Right renal pelvis (tissue), 4 donors: ENCODE measurements at places on chromosomes 6 and 20. TPM values are rescaled to one million over a fixed set of nuclear protein-coding genes. Genes with fewer than 3 reads are reported as not detected.

GRCh38 chr6:145882121-145882531, 67.5 kb upstream of the FBXO30 start:
- no peak for DNase-seq

DNA sequence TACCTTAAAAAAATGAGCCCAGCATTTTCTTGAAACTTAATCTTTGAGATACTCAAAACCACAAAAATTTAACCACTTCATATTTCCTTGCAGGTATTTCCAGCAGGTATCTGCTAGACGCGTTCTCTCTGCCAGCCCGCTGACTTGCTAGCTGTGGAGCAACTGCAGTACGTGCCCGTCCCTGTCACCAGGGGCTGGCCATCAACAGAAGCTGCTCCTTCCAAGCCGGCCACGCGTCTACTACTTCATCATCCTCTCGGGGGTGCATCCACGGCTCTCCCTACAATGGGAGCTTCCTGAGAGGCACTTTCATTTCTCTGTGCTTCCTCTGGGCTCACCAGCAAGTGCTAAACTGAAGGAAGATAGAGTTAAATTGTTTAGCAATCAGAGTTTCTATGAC, 132.4 kb downstream of the DTNBP1 start:
- no peak for DNase-seq

GRCh38 chr20:4689220-4689619, 32.5 kb upstream of the PRND start:
- DNase-seq, result no peak

ZFP64 gene
- 20.3 TPM for polyA plus RNA-seq

DNA sequence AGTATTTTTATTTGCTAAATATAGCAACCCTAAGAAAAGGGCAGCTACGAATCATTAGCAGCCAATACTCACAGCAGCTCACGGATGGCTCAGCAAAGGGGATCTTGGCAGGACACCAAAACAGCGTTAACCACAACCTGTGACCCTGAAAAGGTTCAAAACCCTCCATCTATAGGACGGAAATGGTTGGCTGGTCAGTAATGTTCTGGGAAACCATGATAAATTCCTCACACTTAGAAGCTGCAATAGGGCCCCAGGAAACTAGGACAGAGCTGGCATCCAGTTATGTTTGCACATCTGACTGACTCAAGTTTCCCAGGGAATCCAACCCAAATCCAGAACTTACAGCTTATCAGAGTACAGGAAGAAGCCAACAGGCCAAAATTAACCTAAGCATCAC, 30.9 kb upstream of the PTPRT start:
- DNase-seq, result no peak

GRCh38 chr20:9025643-9026042, 43.2 kb upstream of the PLCB4 start:
- DNase-seq, result no peak

GRCh38 chr6:42028234-42029061, 21.9 kb upstream of the TAF8 start:
- no peak for DNase-seq

CST4 gene
- not detected for polyA plus RNA-seq

- no peak for DNase-seq
These were observed 28.4 kb downstream of the VSTM2L start for GRCh38 chr20:37931153-37931922.

LY6G6D gene
- 0.82 TPM for polyA plus RNA-seq

DNA sequence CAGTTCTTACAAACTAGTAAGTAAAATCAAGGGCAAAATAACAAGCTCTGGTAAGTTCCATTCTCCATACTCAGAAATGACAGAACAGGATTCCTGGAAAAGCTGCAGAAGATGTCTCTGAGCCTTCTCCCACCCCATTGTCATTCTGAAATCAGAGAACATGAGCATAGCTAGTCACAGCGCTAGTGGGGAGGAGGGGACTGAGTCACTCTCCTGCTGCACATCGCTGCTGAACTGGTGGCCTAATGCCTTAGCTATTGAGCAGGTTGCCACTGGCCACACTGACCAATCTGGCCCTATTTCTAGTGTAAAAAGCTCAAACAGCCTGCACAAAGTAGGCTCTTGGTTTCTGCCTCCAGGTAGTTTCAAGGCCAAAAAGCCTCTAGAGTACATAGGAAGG, 26.1 kb upstream of the RIPPLY2 start:
- no peak for DNase-seq

DNA sequence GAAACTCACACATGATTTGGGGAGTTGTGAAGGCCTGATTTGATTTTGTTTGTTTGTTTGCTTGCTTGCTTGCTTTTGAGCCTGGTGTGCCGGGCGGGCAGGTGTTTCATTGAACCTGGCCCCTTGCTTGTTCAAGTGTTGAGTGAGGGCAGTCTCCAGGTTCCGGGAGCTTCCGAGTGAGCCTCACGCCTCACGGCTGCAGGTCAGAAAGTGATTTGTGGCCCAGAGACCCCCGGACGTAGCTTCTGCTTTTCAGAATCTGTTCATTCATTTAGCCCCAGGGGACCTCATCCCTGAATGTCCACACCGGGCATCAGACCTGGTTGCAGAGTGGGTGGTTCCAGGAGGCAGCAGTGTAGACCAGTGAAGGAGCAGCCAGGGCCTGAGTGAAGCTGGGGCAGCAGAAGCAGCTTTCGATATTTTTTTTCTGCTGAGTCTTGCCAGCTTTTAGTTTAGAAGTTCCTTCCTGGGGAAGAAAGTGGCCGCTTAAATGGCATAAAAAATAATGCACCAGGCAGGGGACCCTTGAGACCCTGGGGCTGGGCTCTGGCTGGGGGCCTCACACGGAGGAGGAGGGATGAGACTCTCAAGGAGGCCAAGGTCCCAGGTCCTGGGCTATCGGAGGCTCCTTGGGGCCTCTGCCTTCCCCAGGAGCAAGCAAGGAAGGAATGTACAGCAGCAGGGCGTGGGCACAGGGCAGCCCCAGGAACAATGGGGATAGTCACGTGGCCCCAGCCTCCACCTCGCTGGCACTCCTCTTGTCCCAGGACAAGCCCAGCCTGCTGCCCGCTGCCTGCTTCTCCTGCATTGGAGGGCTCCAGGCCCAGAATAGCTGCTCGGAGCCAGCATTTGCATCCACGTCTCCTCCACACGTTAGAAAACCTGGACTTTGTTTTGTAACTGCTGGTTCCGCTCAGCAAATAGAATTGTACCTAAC, 89.2 kb upstream of the BHLHE23 start:
- no peak for DNase-seq

GRCh38 chr6:4858194-4859015, 82.2 kb downstream of the CDYL start:
- no peak for DNase-seq

THBS2 gene
- polyA plus RNA-seq, result 21.8 TPM

LY86 gene
- polyA plus RNA-seq, result 1.2 TPM

GRCh38 chr6:104728448-104728847, 131.3 kb downstream of the HACE1 start:
- no peak for DNase-seq

DNA sequence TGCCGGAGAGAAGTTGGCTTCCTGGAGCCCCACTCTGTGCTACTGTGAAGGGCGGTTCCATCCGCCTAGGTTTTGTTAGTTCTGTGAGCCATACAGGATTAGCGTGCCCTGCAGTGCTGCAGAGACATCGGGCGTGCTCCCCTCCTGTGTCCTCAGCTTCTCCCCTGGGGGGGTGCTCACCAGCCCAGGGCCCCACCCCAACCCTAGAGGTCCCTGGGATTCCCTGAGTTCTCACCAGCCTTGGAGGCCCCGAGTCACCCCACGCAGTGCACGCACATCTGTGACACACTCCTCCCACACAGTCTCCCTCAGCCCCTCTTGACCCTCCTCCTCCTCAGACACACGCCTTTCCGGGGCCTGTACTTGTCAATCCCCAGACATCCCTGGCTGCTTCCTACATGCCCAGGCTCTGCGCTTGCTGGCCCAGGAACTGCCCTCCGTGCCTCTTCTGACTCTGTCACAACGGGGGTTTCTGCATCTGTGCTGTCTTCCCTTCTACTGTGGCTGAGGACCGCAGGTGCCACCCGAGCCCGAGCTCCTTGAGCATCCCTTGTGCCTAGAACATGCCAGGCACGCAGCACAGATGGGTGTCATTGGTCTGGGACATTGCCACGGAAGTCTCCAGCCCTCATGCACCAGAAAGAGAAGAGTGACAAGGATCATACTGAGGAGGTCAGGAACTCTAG, 123.2 kb upstream of the RPS6KA2 start:
- no peak for DNase-seq

DNA sequence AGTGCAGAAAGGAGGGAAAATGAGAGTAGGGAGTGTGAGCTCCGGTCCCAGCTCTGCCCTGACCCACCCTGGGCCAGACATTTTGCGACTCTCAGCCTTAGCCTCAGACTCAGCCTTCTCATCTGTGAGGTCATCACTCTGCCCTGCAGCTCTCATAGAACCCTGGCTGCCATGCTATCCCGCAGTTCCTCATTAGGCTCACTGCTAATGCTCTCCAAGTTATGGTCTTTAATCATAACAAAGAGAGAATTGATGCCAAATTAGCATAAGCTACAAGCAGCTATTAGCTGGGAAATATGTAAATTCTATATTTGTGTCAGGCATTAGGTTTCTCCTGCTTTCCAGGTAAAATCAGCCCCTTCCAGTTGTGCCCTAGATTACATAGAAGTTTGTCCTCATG, 46.5 kb upstream of the MLN start:
- DNase-seq, result no peak

ADTRP gene
- polyA plus RNA-seq, result 2.9 TPM

DNA sequence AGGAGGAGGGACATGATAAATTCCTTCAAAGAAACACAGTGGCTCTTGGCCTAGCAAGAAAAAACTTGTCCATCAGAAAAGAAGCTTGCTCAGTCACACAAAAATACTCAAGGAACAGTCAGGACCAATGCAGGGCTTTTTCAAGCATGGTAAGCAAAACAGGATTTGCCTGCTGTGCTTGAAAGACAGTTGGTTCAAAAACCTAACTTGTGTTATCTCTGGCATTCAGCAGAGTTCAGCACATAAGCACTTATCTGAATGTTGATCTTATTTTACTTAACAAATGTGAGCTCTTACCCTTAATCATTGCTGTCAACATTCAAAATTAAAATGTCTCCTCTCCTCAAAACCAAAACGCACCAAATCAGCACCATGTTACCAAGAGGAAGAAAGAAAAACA, 38.3 kb downstream of the ATG5 start:
- DNase-seq, result no peak

GRCh38 chr6:7285416-7285815, 27.6 kb downstream of the SSR1 start:
- no peak for DNase-seq

BIRC7 gene
- polyA plus RNA-seq, result 0.44 TPM

- DNase-seq, result no peak
These were observed 91.9 kb upstream of the TMEM30A start for GRCh38 chr6:75376347-75377024.

TGM3 gene
- 0.51 TPM for polyA plus RNA-seq

- no peak for DNase-seq
These were observed 341.6 kb upstream of the NRSN1 start for GRCh38 chr6:23784301-23784919.

GRCh38 chr6:15429141-15430110, 183.6 kb downstream of the JARID2 start:
- no peak for DNase-seq

DNA sequence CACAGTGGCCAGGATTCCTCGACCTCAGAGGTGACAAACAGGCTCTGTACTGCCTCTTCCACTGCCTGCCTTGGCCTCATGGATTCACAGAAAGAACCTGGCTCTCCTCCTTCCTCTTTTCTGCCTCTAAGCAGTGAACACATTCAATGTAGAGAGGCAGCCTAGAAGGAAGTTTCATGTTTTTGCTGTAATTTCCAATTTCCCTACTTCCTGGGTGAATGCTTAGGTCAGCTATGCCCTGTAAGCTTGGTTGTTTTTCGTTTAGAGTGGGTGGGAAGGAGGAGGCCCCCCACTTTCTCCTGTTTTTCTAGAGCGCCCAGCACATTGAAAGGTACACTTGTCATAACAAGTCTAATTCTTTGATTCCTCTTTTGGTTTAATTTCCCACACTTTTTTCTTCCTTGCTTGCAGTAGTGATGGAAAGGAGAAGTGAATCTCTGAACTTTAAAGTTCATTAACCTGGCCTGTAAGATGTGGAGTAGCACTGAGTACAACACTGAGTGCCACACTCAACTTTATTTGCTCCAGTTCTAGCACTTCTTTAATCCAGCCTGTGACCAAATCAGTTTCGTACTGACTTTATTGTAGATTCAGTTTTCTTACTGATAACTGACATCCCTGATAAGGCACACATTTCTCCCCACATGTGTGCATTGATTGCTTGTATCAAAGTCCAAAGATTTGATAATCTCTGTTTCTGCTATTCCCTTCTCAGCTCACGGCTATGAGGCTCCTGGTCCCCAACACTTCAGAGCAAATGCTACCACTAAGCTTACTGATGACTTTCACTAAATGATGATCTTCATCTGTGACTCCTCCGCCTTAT, 100.0 kb upstream of the MAN1A1 start:
- no peak for DNase-seq

GRCh38 chr6:13175759-13176158, 152.6 kb downstream of the TBC1D7 start:
- DNase-seq, result no peak
